ENCODE measurements at places on chromosomes 5 and 9. TPM values are rescaled to one million over a fixed set of nuclear protein-coding genes. Genes with fewer than 3 reads are reported as not detected.

The LCP2 gene
- total RNA-seq: not detected

DNA sequence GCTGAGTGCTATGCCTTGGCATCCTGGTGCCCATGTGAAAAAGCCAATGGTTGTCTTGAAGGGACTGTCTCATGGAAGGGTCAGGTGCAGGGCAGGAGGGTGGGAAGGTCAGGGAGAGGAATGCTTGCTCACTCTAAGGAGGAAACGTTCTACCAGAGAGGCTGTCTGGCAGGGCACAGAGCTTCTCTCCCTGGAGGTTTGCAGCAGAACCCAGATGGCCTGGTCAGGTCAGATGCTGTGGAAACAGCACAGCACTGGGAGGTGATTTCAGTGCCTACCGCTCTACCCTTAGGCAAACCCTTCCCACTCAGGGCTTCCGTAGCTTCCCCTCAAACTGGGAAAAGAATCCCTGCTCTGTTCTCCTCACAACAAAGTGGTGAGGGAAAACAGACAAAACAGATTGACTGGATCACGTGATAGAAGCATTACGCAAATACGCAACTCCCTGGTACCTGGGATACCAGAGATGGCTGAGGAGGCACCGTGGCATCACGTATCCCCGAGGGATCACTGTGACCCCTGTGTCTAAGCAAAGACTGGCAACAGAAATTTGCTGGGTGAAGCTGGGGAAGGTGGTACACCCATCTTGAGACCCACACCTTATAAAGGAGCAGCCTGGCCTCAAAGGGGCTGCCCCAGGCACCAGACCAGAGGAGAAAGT is 3.9 kb upstream of the MGAT1 start:
- H3K27ac ChIP-seq: no peak overlapping the region
- H3K4me3 ChIP-seq: peak overlapping the region; percentile 74
- no peaks in the 10 kb centered on the region for H3K36me3 ChIP-seq
- no peaks in the 10 kb centered on the region for H3K27me3 ChIP-seq
- no peak for DNase-seq

The CCDC192 gene
- not detected for total RNA-seq

- no peak overlapping the region for H3K27ac ChIP-seq
- no peak overlapping the region for H3K4me3 ChIP-seq
- H3K4me1 ChIP-seq: no peaks in the 10 kb centered on the region
- H3K27me3 ChIP-seq: no peaks in the 10 kb centered on the region
Measured at GRCh38 chr9:95452176-95452575, 64.6 kb downstream of the PTCH1 start.

DNA sequence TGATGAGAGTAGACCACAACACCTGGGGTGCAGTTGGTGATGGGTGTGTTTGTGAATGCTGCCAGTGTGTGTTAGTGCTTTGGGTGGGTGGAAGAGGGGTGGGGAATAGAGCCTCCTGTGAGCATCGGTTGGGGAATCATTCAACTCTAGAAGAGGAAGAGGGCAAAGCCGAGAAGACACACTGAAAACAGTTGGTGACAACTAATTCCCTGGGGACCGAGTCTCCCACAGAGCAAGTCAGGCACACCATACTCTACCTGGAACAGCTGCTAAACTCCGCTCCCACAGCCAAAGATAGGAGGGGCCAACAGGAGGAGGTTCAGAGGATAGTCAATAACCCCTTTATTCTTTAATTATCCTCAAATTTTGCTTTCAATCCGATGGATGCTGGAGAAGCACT is 1.6 kb upstream of the ARHGEF39 start:
- H3K27ac ChIP-seq: no peak overlapping the region
- no peak for DNase-seq
- no peak overlapping the region for H3K4me3 ChIP-seq
- peaks cover 35% of the 10 kb centered on the region for H3K4me1 ChIP-seq

DNA sequence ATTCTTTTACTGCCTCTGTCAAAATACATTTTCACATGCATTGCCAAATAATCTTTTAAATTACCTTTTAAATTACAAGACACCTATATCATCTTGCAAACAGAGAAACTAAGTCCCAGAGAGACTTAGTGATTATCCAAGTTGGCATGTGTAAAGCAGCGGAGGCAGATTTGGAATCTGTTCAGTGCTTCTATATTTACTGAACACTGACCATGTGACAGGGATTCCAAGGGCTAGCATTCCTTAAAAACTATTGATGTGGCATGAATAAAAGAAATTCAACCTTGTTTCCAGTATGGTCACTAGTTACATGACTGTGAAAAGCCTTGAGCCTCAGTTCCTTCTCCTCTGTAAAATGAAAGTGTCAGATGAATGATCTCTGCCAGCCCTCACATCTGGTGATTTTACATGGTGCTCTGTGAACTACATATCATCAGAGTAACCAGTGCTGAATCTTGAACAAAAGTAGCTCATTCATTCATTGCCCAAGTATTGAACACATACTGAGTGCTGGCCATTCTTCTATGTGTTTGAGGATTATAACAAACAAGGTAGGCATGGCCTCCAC is 71.9 kb upstream of the PPP1R2B start:
- H3K27ac ChIP-seq: no peak overlapping the region
- H3K4me1 ChIP-seq: no peaks in the 10 kb centered on the region
- H3K27me3 ChIP-seq: peaks cover 9% of the 10 kb centered on the region
- H3K36me3 ChIP-seq: no peaks in the 10 kb centered on the region
- H3K4me3 ChIP-seq: no peak overlapping the region
- DNase-seq: no peak

DNA sequence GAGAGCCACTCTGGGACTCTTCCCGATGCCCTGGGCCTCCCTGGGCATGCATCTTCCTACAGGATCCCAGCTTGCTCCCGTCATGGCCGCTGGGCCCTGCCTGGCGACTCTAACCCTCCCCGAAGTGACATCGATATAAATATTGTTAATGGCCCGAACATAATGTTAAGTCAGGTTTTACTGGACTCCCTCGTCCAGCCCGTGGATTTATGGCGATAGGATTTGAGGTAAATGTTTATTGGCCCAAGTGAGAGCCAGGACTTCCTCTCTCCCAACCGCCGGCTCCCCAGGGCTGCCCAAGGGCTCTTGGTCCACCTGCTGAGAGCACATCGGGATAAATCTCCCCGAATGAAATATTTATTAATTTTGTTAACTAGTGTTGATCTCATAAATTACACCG is 246.3 kb downstream of the PBX3 start:
- H3K4me3 ChIP-seq: no peak overlapping the region
- H3K27ac ChIP-seq: no peak overlapping the region
- DNase-seq: no peak
- no peaks in the 10 kb centered on the region for H3K4me1 ChIP-seq
